ENCODE measurements at places on chromosomes 12 and 14. TPM values are rescaled to one million over a fixed set of nuclear protein-coding genes. Genes with fewer than 3 reads are reported as not detected.

The AHNAK2 gene
- 34.3 TPM for total RNA-seq

The GPR137C gene
- total RNA-seq, result 1.1 TPM

The ZNF605 gene
- 14.3 TPM for total RNA-seq

The TEDC1 gene
- total RNA-seq, result 4.0 TPM

The OAS2 gene
- 94.2 TPM for total RNA-seq

The KRT6A gene
- 0.95 TPM for total RNA-seq

The LTBR gene
- total RNA-seq, result 2.8 TPM

The CEBPE gene
- not detected for total RNA-seq

DNA sequence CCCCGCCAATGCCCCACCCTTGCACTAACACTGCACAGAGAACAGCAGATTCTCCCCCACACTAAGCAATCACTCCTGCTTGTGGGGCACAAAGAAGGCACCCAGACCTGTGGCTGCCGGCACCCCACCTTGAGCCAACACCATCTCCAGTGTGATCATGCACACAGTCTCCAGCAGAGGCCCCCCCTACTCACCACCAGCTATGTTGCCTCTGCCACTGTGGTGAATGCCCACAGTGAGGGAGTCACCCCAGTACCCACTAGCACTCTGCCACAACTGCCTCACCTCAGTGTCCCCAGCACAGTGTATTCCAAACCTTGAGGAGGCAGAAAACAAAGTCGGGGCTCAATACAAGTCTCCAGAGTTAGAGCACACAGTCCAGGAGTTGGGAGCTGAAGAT lies 261.7 kb upstream of the SSTR1 start:
- H3K4me3 ChIP-seq, result no peak overlapping the region
- no peak overlapping the region for H3K27ac ChIP-seq
- no peaks in the 10 kb centered on the region for H3K4me1 ChIP-seq
- H3K27me3 ChIP-seq, result no peaks in the 10 kb centered on the region
- DNase-seq, result no peak
- no peaks in the 10 kb centered on the region for H3K36me3 ChIP-seq

DNA sequence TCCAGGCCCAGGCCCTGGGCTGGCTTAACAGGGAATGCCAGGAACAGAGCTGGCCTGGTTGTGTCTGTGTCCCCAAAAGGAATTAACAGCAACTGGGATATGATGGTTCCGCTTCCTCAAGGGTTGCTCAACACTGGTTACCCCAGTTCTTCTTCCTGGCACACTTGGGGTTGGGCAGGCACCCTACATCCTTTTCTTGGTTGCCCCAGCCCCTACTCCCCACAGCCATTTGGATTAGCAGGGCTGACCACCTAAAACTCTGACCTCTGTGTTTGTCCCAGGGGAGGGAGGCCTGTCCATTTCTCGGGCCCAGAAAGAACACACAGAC lies 30.8 kb downstream of the NCKAP5L start:
- no peak for DNase-seq
- H3K4me3 ChIP-seq, result no peak overlapping the region
- peaks cover 13% of the 10 kb centered on the region for H3K36me3 ChIP-seq
- H3K27me3 ChIP-seq, result no peaks in the 10 kb centered on the region
- H3K4me1 ChIP-seq, result no peaks in the 10 kb centered on the region

GRCh38 chr14:71290960-71291466 lies 383.8 kb downstream of the PCNX1 start:
- H3K27me3 ChIP-seq, result no peaks in the 10 kb centered on the region
- no peaks in the 10 kb centered on the region for H3K36me3 ChIP-seq
- peaks cover 7% of the 10 kb centered on the region for H3K4me1 ChIP-seq

DNA sequence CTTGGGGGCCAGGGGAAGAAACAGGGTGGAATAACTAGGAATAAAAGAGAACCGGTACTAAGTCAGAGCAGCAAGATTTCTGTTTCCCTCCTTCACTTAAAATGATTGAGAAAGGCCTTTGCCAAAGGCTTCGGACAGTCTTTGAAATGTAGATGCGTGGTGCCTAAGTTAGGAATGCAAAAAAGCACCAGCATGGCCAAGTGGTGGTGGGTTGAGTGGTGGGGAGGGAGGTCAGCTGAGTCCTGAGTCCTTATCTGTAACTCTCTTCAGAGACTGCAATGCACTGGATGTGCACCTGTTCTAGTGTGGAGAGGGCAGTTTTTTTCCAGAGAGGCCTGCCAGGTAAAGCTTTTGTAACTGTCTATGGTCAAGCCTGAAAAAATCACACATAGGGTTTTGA lies 919.9 kb downstream of the FSCB start:
- H3K36me3 ChIP-seq, result no peaks in the 10 kb centered on the region
- no peak overlapping the region for H3K27ac ChIP-seq
- no peaks in the 10 kb centered on the region for H3K27me3 ChIP-seq
- H3K4me3 ChIP-seq, result no peak overlapping the region

DNA sequence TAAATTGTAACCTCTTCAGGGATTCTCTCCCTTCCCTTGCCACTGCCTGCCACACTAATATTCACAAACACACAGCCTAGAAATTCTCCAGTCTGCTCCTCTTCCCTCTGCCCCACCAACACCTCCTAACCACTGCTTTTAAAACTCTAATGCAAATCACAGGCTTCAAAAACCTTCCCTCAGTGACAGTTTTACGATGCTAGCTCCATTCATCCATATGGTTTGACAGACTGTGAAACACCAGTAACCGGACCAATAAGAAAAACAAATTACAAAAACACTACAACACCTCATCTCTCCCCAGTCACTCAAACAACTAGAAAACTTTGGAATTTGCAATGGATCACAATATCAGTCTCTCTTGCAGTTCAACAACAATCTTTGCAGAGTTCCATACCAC lies 5.7 kb downstream of the DPF3 start:
- DNase-seq, result no peak
- H3K4me1 ChIP-seq, result peaks cover 29% of the 10 kb centered on the region

- no peak overlapping the region for H3K4me3 ChIP-seq
- DNase-seq, result peak; percentile 67
- no peak overlapping the region for H3K27ac ChIP-seq
- no peaks in the 10 kb centered on the region for H3K27me3 ChIP-seq
- H3K4me1 ChIP-seq, result peaks cover 9% of the 10 kb centered on the region
- H3K36me3 ChIP-seq, result peaks cover 16% of the 10 kb centered on the region
Measured at GRCh38 chr14:59325906-59326305, 137.4 kb downstream of the DAAM1 start.

- H3K36me3 ChIP-seq, result no peaks in the 10 kb centered on the region
- no peak overlapping the region for H3K27ac ChIP-seq
- H3K4me1 ChIP-seq, result peaks cover 17% of the 10 kb centered on the region
Measured at GRCh38 chr12:31326736-31327659, 1.0 kb upstream of the SINHCAF start.

DNA sequence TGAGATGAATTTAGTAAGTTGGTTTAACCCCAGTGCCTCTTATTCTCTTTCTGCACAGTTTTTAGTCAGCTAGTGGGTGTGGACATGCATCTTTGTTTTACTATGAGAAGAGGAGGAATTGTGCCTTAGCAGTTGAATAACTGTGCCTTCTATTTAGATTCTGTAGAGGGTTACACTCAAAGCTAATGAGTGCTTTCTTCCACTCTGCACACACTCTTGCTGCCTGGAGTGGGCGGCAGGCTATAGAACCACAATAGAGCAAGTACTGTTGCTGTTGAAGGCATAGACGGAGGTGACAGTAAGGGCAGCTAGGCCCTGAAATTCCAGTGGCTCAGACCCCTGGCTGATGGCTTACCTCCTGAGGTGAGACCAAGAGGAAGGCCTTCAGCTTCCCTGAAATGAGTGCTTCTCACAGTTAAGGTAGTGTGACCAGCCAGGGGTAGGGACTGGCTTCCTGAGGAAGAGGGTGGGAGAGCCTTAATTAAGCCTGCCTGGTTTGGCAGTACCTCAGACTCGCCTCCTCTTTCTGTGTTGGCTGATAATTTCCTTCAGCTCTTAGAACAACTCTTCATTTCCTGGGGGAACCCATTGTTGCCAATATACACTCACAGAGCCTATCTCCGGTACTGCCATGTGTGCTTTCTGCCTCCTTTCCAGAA lies 24.7 kb downstream of the SUSD6 start:
- H3K4me1 ChIP-seq, result peaks cover 29% of the 10 kb centered on the region
- DNase-seq, result no peak
- no peaks in the 10 kb centered on the region for H3K27me3 ChIP-seq
- H3K27ac ChIP-seq, result no peak overlapping the region
- H3K4me3 ChIP-seq, result no peak overlapping the region
- H3K36me3 ChIP-seq, result no peaks in the 10 kb centered on the region

- DNase-seq, result no peak
- H3K36me3 ChIP-seq, result no peaks in the 10 kb centered on the region
- H3K4me1 ChIP-seq, result no peaks in the 10 kb centered on the region
- H3K4me3 ChIP-seq, result no peak overlapping the region
- no peaks in the 10 kb centered on the region for H3K27me3 ChIP-seq
Measured at GRCh38 chr12:51448618-51449256, 24.1 kb downstream of the SLC4A8 start.

GRCh38 chr14:61456720-61457119 lies 135.3 kb downstream of the PRKCH start:
- H3K27ac ChIP-seq, result no peak overlapping the region
- H3K4me3 ChIP-seq, result no peak overlapping the region
- no peaks in the 10 kb centered on the region for H3K4me1 ChIP-seq
- peak; percentile 40 for DNase-seq

GRCh38 chr12:3418609-3419390 lies 72.2 kb upstream of the PRMT8 start:
- no peaks in the 10 kb centered on the region for H3K36me3 ChIP-seq
- no peak overlapping the region for H3K4me3 ChIP-seq
- no peak overlapping the region for H3K27ac ChIP-seq
- H3K27me3 ChIP-seq, result no peaks in the 10 kb centered on the region
